ENCODE measurements at places on chromosomes 12 and 14.

DNA sequence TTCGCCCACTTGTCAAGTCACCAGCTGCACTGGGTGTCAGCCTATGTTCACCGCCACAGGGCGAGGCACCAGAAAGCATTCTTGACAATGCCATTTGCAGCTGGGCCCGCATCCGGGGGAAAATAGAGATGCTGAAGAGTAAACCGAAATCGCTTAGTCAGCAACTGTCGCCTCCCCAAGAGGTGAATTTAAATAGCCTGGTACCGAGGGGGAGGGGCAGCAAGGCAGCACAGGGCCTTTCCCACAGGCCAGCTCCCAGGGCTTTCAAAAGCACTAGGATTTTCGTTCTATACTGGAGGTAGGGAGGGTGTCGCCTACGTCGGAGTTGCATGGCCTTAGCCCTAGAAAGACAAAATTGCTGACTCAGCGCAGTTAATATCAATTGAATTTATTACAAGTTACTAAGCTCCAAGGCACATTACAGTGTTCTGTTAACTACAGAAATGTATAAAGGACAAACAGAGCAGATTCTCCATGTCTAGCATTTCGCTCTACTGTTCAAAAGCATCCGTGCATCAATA lies 4.3 kb downstream of the IRF2BPL start:
- DNase-seq, result no peak

- no peak for DNase-seq
Measured at GRCh38 chr14:57464008-57464730, 29.5 kb downstream of the CCDC198 start.

DNA sequence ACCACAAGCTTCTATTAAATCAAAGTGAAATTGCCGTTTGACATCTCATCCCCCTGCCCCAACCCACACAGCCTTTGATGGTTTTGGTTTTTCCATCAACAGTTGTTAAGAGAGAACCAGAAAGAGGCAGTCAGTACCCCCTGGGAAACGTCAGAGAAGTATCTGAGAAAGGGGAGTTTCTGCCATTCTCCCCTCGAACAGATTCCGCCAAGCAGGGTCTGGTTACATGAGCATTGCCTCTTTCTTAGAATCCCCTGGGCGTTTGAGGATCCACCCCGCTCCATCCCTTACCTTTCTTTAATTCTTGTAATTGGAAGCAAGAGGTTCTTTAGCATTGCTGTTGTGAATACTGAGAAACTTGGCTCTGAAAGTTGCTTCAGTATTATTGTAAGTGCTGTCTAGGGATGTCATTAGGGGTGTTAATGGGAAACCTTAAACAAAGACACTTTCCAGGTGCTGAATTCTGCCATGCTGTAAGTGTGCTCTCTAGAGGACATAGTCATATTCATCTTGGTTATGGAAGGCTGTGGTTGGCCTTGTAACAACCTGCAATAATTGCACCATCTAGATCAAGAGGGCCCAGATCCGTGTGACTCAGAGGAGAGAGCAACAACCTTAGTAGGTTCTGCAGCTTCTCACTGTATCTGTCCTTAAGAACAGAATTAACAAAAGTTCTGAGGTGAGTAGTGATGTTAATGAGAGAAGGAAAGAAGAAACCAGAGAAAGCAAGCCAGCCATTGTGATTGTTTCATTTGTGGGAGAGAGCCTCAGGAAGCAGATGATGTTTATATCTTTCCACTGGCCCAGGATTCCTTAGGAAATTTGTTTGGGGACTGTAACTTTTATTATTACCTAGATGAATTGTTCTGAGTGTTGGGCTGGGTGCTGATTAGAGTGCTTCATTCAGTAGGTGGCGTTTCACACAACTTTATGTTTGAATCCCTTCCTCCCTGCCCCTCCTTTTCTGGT lies 9.0 kb downstream of the TMBIM6 start:
- DNase-seq, result no peak

GRCh38 chr14:96094211-96094610 lies 55.0 kb downstream of the C14orf132 start:
- no peak for DNase-seq

- DNase-seq, result no peak
Measured at GRCh38 chr14:64605926-64606685, 56.3 kb downstream of the PPP1R36 start.

DNA sequence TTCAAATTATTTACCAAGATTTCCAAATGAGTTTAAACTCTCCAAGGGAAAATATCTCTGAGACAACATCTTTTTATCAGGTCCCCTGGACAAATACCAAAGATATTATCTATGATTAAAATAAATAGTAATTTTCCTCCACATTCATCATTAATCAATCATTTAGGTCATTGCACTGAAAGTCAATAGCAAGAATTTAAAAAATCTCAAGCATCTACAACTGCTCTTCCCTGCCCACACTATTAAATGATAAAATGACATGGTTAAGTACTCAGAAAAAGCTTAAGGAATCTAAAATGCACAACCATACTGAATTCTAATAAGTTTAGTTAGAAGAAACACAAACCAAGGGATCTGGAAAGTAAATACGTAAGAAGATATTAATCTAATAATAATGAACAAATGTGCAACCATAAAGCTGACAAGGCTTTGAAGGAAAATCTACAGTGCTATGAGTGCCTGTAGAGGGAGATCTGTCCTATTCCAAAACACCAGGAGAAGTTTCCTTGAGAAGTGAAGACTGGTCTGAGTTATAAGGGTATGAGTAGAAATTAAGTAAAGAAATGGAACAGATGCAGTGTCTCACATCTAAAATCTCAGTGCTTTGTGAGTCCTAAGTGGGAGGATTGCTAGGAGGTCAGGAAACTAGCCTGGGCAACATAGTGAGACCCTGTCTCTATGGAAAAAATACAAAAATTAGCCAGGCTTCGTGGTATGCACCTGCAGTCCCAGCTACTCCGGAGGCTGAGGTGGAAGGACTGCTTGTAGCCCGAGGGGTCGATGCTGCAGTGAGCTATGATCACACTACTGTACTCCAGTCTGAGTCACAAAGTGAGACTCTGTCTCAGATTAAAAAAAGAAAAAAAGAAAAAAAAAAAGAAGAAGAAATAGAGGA lies 19.2 kb downstream of the INTS13 start:
- no peak for DNase-seq

DNA sequence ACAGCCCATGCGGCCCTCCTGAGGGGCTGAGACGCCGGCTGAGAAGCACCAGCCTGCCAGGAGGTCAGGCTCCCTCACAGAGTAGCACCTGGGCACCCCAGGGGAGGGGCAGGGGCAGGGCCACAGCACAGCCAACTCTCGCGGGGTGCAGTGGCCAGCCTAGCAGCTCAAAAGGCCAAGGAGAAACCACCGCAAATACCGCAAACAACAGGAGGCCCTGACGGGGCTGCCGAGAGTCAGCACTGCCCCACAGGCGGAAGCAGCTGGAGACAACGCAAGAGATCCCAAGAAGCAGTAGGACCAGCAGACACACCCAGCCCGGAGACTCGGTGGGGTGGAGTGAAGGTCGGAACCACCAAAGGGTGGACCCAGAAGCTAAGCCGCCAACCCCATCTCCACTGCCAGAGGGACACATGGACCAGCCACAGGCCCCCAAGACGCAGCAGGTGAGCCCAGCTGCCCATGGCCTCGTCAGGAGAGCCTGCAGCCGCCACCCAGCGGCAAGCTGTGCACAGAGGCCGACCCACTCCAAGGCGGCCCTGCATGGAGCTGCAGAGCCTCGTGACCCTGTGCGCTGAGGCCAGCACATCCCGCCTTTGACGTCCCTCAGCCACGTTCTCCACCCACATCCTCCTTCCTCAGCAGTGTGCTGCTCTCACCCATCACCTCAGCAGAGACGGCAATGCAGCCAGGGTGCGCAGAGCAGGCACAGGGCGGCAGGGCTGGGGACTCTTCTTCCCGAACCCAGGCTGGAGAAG lies 31.7 kb upstream of the BTBD6 start:
- no peak for DNase-seq

DNA sequence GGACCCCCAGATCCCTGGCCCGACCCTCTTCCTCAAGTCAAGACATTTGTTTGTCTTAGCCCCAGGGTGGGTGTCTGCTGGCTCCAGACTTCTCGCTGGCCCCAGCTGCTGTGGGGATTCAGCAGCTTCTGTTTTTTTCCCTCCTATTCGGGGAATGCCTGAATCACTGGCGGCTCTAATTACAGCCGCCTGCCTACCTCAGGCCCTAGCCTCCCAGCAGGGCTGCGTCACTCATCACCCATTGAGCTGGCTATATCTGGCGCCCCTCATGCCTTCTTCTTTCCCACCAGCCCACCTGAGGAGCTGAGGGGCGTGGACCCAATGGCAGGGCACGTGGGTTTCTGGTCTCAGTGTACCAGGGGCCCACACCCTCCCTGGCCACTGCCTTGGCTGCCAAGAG lies 10.1 kb downstream of the KRT80 start:
- no peak for DNase-seq

DNA sequence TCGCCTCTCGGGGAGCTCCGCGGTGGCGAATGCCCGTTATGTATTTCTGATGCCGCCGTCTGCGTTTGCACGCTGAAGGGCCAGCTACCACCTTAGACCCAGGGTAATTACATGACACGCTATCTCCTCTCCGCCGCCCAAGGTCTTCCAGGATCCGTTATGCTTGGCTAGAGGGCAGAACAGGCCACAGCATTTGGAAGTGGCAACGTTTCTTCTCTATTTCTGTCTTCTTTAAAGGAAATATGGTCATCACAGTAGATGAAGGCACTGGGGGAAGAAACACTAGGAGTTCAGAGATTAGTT lies 861 bp upstream of the MDGA2 start:
- DNase-seq, result no peak

DNA sequence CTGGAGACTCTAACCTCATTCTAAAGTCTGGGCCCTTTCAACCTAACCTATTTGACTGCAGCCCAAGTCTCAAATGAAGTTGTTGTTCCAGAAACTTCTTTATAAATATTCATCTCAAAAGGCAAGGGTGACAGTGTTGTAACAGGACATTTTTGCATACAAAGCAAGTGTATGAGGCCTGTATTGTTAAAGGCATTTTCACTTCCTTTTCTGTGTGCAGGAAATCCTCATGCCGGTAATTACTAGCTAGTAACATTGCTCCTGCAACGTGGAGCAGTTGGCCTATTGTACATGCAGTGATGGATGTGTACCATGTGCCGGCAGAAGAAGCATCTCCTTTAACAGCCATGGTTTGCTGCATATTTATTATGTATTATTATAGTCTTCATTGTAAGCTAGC lies 156.5 kb upstream of the RMST start:
- DNase-seq, result no peak

DNA sequence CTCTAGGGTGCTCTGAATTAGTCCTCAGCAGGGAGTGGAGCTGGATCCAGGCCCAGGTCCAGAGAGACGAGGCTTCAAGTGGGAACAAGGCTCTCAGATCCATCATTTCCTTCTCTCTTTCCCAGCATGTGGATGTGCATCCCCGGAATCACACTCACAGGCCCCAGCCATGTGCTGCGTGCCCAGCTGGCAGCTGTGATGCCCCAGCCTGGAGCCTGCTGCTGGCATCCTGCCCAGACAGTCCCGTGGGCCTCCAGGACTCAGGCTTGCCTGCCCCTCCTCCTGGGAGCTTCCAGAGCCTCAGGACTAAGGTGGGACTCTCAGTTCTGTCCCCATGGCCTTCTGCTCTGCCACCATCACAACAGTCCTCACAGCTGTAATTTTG lies 6.2 kb upstream of the KRT84 start:
- DNase-seq, result no peak

DNA sequence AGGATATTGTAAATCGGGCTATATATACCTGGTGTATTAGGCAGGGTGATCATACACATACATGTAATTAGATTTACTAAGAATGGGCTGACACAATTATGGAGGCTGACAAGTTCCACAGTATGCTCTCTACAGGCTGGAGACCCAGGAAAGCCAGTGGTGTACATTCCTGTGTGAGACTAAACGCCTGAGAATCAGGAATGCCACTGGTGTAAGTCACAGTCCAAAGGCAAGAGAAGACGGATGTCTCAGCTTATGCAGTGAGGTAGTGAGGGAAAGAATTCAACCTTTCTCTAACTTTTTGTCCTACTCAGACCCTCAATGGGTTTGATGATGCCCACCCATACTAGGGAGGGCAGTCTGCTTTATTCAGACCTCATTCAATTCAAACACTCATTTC lies 57.1 kb downstream of the METTL25 start:
- no peak for DNase-seq

- DNase-seq, result no peak
Measured at GRCh38 chr12:93130366-93131054, 201.4 kb upstream of the EEA1 start.

Data from cerebellar cortex (tissue), 1 donor.